Fibroblast of gingiva (primary cell): ENCODE measurements at places on chromosomes 7 and 10.
A peak's percentile ranks its signal among the peaks of the same experiment; 100 is the strongest.

GRCh38 chr7:155971180-155971770, 159.0 kb upstream of the SHH start:
- no peak for DNase-seq

- DNase-seq, result no peak
Observed at GRCh38 chr10:84293574-84294016, 34.8 kb upstream of the CCSER2 start.

DNA sequence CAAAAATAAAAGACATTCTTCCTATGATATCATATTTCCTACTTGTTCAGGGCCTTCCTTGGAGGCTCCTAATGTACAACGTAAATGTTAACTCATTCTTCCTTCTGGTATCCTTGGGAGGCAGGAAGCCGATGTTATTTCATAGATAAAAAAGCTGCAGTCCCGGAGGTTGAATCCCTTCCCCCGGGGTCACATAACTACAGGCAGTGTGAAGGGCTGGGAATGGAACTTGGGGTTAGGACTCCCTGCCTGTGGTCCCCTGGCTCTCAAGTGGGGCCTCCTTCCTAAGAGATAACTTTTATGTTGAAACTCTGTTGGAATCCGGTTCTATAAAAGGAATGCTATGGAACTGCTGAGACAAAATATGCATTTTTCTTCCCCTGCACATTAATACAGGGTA, 14.9 kb upstream of the CCDC3 start:
- no peak for DNase-seq

- DNase-seq, result no peak
Observed at GRCh38 chr10:128870830-128871597, 596.0 kb upstream of the MGMT start.

- peak; percentile 80 for DNase-seq
Observed at GRCh38 chr7:24917510-24918239, 62.3 kb downstream of the OSBPL3 start.

GRCh38 chr7:108340856-108341411, 115.3 kb downstream of the NRCAM start:
- no peak for DNase-seq

DNA sequence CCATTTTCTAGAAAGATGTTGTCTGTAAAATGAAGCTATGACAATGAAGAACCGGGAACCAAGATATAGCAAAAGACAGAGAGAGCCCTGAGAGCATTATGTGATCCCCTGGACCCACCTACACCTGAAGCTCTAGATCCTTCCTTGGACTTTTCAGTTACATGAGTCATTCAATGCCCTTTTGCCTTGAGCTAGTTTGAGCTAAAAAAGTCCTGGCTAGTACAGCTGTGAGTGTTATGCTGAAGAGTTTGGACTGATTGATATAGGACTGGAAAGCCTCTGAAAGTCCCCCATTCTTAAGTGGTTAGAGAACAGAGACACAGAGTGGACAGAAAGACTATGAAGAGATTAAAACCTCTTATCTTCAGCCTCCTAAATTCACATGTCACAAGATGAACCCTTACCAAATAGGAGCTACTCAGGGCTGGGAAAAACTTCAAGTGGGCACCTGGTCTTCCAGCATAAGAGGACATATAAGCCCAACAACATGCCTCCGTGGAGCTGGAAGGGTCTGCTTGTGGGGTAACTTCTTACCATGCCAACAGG, 386.8 kb upstream of the NFE2L3 start:
- DNase-seq, result no peak

- peak; percentile 54 for DNase-seq
Observed at GRCh38 chr7:20385126-20385525, 54.4 kb downstream of the ITGB8 start.

DNA sequence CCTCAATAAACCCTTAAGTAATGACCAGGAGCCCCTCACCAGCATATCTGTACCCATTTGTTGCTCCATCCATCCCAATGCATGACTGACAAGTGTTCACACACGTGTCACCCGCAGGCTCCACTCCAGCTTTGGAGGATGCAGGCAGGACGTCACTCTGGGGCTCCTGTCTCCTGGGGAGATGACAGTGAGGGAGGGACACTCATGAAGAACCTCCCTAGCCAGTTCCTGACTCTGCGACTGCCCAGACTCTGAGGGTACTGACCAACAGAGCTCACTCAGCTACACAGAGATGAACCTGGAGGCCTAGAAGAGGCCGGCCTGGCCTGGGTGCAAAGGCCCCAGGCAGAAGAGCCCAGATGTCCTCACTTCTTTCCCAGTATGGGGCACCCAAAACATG, 135.1 kb upstream of the RET start:
- no peak for DNase-seq

DNA sequence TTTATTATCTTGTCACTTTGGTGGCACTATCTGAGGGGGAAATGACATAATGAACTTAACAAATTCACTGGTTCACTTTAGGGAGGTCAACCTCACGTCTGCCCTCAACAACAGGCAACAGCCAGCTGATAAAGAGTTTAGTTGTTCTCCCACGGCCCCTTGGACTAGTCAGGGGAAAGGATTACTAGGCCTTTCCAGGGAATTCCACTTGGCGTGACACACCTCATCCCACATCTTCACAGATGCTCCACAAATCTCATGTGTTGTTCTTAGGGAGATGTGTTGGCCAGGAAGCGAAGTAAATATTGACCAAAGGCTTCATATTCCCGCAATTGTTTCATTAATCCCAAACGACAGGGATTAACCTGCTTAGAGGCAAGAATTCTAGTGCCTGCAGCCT, 183.5 kb upstream of the CDCA7L start:
- no peak for DNase-seq

DNA sequence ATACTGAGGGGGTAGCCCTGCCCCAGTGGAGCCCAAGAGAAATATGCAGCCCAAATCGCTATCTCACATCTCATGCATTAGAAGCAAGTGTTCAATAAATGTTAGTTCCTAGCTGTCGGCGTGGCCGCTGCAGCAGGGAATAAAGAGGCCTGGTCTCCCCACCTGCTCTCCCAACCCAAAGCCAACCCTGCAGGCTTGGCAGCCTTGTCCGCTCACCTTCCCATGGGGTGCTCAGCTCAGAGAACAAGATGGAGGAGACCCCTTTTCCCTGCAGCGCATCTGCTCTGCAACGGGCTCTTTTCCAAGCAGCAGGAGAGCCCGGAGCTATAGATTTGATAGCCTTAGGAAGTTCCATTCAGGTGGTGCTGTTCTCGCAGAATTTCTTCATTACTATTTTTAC, 12.0 kb upstream of the DOCK1 start:
- DNase-seq, result no peak

DNA sequence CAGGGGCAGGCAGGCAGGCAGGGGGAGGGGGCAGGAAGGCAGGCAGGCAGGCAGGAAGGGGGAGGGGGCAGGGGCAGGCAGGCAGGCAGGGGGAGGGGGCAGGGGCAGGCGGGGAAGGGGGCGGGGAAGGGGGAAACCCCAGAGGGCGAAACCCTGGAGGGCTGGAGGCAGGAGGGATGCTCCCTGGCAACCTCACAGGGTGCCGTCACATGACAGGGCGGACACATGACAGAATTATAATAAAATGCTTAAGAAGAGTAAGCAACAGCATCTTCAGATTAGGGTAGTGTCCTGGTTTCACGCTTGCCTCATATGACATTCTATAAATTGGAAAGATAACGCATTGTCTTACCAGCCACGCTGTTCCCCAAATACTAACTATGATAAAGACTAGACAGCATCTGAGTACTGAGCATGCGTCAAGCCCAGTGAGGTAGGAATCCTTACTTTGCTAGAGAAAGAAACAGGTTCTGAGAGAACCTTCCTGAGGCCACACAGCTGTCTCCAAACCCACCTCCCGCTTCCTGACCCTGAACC, 131.6 kb downstream of the DIP2C start:
- no peak for DNase-seq

DNA sequence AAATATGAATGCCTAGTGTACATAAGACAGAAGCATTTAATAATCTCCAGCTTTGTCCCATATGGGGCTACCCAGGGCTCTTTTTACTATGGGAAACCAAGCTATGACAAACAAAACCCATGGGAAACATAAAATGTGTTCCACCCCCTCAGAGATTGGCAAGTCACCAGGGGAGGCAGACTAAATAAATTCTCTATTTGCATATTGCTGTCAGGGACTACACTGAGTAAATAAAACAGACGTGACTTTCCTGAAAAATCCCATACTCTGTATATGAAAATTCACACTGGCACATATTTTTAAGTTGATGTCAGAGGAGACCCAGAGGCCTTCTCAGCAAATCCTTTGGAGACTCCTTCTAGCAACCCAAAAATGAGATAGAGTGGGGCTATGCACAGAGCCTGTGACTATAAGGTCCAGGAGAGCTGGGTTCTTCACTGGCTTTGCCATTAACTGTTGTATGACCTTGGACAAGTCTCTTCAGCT, 44.0 kb upstream of the HPSE2 start:
- DNase-seq, result peak; percentile 53

- no peak for DNase-seq
Observed at GRCh38 chr7:131045526-131045925, 282.1 kb upstream of the MKLN1 start.
